ENCODE measurements at places on chromosomes 3 and 15.

DNA sequence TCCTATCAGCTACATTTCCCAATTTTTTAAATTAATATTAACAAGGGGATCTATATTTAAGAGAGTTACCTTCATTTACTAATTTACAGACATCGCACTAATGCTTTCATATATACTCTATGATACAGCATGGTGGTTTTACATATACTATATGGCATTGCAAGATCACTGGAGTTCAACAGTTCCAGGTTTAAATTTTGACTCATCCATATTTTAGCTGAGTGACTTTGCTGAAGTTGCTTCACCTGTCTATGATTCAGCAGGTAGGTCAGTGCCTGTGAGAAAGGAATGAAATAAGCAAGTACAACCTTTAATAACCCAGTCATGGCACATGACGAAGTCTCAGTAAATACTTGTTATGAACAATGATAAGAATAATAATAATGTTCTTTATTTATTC, 211.1 kb downstream of the P3H2 start:
- no peak for DNase-seq

- no peak for DNase-seq
These were observed 32.1 kb downstream of the FAM174B start for GRCh38 chr15:92623435-92623834.

DNA sequence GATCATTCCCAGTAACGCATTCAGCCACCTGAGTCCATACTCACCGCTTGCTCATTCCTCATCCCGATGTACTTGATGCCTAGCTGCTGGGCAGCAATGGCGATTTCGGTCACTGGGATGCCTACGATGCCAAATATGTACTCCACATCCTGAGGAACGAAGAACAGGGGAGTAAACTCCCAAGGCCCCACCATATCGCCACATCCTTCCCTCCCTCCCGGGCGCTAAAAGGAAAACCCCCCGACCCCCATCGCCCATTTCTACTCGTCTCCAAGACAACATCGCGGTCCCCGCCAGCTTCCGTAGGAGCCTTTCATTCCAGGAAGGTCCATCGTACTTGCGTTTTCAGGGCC, 347 bp downstream of the HACL1 start:
- no peak for DNase-seq

DNA sequence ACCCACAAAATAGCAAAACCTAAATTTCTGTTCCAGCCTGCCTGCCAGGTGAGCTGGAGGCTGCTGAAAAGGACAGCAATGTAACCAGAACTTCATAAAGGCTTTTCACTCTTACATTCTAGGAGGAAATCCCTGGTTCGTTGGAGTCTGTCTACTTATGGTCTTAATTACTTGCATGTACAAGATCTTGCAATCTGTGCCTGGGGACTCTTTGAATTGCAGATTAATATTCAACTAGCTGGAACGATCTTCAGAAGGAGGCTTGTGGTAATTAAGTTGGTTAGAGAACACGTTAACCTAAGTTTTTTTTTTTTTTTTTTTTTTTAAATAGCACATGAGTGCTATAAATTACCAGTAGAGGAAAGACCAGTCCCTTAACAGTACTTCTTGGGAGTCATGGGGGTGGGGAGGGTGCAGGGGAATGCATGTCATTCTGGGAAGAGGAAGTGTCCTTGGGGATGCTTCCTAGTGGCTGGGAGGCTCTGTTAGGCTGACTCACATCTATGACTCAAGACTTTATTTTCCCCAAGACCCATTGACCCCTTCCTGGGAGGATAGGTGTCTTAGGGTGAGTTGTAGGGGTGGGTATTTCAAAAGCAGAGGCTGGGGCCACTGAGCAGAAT, 139.8 kb downstream of the RAB11A start:
- DNase-seq, result no peak

DNA sequence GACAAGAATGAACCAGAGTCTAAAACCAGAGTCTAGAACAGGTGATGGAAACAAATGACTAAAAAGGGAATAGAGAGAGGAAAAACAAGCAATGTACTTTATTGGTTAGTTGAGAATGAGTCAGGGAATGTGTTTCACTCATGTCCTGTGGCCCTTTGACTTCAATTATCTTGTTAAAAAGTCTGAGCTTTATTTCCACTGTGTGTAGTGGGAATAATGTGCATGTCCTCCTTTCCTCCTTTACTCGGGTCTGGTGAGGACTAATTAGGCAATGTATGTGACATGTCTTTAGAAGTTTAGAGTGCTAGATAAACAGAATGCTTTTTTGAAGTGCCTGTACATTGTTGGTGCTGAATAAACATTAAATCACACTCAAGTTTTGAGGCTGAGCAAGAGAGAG, 21.3 kb downstream of the LSAMP start:
- no peak for DNase-seq

GRCh38 chr3:60697132-60697531, 554.1 kb downstream of the FHIT start:
- DNase-seq, result no peak

DNA sequence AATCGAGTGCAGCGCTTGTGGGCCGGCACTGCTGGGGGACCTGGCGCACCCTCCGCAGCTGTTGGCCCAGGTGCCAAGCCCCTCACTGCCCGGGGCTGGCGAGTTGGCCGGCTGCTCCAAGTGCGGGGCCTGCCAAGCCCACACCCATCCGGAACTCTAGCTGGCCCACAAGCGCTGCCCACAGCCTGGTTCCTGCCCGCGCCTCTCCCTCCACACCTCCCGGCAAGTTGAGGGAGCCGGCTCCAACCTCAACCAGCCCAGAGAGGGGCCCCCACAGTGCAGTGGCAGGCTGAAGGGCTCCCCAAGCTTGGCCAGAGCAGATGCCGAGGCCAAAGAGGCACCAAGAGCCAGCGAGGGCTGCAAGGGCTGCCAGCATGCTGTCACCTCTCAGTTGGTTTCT, 73.4 kb downstream of the PLXNA1 start:
- no peak for DNase-seq

- no peak for DNase-seq
These were observed 44.0 kb downstream of the NUP210 start for GRCh38 chr3:13376091-13376490.
